ENCODE measurements at places on chromosomes 1 and 21.

DNA sequence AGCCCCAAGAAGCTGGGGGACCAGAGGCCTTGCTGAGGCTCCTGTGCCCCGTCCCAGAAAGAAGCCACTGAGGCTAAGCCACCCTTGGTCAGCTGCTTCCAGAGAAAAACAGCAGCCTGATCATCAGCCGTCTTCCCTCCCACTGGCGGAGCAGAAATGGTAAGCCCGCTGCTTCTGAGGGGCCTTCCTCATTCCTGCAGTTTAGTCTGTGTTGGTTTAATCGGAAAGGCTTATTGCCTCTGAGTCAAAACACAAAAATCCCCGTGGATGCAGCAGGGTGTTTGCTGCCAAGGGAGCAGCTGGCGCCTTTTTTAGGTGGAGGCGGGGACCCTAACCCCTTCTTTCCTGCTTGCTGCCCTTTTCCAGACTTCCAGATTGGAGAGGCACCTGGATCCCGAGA lies 33.9 kb downstream of the SPSB1 start:
- no peak for DNase-seq

- DNase-seq: peak; percentile 19
Observed at GRCh38 chr1:229058111-229058561, 212.8 kb upstream of the RAB4A start.

DNA sequence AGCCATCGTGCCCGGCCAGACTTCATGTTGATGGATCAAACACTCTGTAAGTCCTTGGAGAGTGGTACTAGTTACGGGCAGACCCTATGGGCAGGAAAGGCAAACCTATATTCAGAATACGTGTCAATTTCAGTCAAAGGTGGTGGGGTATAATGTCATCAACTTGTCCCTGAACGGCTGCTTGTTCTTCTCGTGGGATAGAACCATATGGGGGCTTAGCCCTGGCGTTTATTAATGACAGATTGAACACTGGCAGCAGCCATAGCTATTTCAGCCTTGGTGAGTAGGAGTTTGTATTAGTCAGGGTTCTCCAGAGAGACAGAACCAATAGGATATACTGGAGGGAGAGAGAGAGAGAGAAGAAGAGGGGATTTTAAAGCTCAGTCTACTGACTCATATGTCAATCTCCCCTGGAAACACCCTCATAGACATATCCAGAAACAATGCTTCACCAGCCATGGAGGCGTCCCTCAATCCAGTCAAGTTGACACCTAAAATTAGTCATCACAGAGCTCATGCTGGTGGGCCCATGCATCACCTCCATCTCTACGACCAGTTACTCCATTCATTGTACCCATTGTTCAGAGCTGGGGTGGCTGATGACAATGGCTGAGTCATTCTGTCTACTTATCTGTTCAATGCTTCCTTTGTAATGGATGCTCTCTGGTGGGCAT lies 16.1 kb upstream of the AQP10 start:
- no peak for DNase-seq

DNA sequence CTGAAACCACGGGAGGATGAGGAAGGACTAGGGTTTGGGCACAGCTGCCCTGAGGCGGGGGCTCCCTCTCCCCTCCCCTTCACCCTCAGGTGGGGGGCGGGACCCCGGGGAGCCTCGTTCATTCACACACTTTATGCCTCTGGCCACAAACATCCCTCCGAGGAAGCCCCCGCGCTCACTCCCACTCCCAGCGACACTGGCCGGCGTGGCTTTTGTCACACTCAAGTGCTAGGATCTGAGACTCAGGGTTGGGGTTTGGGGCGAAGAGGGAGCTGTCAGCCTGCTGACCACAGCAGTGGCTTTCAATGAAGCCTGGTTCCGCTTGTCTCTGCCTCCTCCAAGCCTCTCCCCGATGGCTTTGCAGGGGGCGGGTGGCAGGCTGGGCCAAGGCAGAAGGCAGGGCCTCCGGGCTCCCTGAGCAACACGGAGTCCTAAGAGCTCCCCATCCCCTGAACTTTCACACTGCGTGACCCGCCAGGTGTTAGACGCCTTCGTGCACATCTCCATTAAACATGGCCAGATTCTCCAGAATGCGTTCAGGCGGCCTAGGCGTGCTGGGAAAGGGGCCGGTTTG lies 178.1 kb downstream of the NPHP4 start:
- DNase-seq: no peak

DNA sequence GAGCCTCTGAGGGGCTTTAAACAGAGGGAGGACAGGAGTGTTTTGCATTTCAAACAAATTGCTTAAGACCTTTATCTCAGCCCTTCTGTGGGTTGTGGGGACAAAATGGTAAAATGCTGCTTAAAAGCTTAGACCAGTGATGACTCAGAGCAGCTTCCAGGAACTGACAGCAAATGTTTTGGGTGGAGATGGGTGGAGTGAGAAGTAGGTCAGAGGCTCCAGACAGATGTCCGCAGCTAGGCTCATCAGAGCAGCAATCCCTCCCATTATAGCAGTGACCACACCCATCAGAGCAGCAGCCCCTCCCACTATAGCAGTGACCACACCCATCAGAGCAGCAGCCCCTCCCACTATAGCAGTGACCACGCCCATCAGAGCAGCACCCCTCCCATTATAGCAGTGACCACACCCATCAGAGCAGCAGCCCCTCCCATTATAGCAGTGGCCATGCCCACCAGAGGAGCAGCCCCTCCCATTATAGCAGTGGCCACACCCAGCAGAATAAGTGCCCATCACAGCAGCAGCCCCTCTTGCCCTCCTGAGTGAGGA lies 532.2 kb downstream of the MATN1 start:
- DNase-seq: peak; percentile 41

DNA sequence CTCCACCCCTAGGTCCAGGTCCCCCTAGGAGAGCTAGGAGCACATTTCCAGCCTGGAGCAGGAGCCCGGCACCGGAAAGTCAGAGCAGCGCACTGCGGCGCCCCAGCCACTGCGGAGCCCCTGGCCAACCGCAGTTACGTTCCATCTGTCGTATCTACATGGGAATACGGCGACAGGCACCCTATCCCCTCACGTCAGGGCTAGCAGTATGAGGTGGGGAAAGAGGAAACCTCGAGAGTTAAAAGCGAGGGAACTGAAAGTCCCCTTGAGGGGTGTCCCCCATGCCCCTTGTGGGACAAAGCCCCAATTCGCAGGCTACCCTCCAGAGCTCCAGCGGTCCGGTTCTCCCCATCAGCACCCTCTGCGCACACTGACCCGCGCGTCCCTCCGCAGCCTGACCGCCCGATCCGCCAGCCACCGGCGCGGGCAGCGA lies 995 bp downstream of the COLGALT2 start:
- no peak for DNase-seq

- no peak for DNase-seq
Observed at GRCh38 chr21:35254006-35254764, 205.1 kb upstream of the RUNX1 start.

DNA sequence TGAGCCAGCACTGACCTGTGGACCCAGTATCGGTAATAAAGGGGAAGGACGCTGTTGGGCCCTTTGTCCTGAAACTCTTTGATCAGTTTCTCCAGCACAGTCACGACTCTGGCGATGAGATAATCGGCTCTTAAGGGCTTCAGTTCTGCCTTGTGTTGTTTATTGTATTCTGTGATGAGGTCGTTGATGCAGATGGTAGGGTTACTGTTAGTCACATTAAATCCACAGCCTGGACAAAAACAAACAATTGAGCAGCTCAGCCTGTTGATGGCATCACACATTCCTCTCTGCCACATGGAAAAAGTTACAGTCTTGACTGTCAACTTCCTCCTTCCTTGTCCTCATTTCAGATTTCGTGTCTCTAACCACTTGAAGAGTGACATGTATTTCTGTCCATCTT lies 57.6 kb downstream of the SIM2 start:
- no peak for DNase-seq

DNA sequence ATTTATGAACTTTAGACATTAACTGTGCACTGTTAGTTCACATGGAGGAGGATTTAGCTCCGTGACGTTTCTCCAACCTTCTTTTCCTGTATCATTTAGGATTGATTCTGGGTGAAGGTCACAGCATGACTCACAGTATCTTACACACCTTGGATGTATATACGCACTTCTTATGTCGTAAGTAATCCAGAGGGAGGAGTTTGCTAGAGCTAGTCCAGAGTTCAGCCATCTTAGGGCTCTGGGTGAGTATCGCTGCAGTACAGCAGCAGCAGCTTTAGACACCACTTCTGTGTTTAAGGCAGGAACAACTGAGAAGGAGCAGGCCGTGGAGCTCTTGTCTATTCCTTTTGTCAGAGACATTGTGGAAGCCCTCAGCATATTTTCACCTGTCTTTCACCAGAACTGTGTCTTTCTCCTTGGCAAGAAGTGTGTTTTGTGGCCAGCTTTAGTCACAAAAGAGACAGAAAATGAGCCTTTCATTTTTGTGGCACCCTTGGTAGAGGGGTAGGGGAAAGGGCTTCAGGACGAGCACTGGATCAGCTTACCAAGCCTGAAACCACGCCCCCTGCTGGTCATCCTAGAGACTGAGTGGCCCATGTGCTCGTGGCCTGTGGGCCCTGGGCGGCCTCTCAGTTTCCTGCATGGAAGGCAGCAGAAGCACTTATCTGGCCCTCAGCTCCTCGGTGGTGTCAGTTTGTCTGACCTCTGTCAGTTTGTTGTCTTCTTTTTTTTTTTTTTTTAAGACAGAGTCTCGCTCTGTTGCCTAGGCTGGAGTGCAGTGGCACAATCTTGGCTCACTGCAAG lies 64.0 kb downstream of the ADARB1 start:
- peak; percentile 50 for DNase-seq

- DNase-seq: no peak
Observed at GRCh38 chr1:74197255-74197654, 721 bp downstream of the LRRIQ3 start.

DNA sequence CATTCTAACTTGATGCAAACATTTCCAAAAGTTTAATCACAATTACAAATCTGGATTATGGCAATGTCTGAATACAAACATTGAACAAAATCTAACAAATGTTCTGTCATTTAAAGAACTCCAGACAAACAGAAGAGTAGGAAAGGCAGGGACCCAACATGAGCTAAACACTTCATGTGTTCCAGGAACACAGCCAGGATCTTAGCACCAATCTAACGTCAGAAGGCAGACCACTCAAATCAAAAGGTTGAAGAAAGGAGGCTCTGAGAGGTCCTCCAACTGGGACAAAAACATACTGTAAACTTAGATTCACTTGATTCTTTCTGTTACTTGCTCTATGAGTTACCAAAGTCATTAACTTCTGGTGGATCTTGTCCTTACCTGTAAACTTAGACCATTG lies 374.0 kb downstream of the NEGR1 start:
- no peak for DNase-seq

- DNase-seq: no peak
Observed at GRCh38 chr1:176601348-176601747, 138.4 kb downstream of the PAPPA2 start.

DNA sequence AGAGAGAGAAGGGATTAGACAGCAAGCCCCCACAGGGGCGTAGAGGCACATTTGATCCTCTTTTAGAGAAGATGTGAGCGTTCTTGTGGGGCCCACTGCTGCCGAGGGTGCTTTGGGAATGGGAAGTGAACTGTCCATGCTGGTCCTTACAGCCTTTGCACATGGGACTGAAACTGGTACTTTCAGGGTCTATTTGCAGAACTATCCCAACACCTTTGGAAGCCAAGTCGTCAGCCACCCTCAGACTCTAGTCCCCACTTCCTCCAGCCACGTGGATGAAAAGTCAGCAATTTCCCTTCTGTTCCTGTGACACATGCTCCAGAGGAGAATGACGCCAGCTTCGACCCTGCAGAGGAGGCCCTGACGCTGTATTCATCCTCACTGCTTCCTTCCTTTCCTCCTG lies 2.6 kb upstream of the RAB7B start:
- DNase-seq: no peak
